ENCODE measurements at places on chromosomes 3 and 15.

GRCh38 chr3:34012102-34012461 is 213.7 kb downstream of the PDCD6IP start:
- DNase-seq = no peak

GRCh38 chr15:89917442-89918101 is 4.8 kb upstream of the ARPIN start:
- no peak for DNase-seq

DNA sequence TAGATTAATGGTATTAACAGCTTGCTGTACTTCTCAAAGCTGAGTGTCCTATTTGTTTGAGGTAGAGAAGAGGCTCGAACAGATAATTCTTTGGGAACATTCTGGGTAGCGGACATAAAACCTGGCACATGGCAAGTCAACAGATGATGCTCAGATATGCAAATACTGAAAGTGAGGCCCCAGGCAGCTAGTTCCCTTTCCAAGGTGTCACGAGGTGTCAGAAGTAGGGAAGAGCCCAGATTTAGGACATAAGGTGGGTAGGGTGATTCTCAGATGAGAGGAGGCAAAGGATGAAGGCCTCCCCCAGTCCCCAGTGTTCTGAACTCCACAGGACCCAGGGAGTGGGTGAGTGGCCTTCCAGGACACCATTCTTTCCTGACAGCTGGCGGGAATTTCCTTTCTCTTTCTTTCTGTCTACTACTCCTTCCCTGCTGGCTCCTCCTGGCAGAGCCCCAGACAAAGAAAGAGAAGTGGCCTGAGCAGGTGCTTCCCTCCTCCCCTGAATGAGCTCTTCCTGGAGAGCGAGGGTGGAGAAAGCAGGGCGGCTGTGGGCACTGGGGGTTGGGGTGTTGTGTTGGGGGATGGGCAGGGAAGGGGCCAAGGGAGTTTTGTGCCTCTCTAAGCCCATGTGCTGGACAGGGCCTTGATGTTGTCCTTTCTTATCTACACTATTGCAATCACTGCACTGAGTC is 87.5 kb downstream of the CORO2B start:
- DNase-seq = no peak

- no peak for DNase-seq
Measured at GRCh38 chr3:62876064-62876463, 848 bp upstream of the CADPS start.

DNA sequence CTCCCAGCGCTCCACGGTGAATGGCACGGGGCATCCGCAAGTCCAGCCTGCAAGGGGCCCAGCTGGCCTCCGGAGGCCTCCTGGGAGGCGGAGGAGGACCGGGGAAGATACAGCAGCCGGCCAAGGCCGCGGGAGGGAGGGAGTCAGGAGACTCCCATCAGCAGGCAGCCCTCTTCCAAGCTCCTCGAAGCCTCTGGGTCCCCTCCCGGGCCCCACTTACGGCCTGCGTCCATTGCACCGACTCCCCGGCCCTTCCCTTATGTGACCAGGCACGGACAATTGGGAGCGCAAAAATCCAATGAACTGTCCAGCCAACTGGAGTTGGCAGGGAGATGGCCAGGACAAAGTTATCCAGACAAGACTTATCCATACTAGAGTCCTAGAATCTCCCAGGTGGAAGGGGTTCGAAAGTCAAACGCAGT is 668 bp downstream of the MFGE8 start:
- no peak for DNase-seq

DNA sequence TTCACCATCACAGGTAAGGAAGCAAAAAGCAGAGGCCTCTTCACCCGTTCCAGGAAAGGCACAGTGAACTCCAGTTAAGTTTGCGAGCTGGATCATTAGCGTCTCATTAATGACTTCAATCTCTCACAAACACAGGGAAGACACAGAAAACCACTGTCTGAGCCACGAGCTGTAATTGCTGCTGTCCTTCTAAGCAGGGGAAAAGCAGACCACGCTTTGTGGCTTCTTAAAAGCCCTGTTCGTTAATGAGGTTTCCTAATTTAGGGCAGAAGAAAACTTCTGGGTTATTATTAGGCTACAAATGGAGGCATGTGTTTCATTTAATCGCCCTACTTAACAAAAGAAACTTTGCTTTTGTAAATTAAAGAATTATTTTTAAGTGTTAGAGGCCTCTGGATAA is 50.6 kb upstream of the FAM174B start:
- no peak for DNase-seq

GRCh38 chr3:126370606-126371005 is 13.4 kb upstream of the KLF15 start:
- DNase-seq = no peak
